ENCODE measurements at places on chromosomes 6 and 20. TPM values are rescaled to one million over a fixed set of nuclear protein-coding genes. Genes with fewer than 3 reads are reported as not detected.

The C6orf132 gene
- 38.1 TPM for total RNA-seq

The TBX18 gene
- total RNA-seq: not detected

The CDH26 gene
- 1.0 TPM for total RNA-seq

The TMEM217 gene
- total RNA-seq: 0.61 TPM

The TCP11 gene
- not detected for total RNA-seq

The ULBP2 gene
- 0.13 TPM for total RNA-seq

The FAM110A gene
- total RNA-seq: 17.2 TPM

The PAK5 gene
- 0.53 TPM for total RNA-seq

The SNX21 gene
- total RNA-seq: 21.7 TPM

The CD40 gene
- 12.9 TPM for total RNA-seq

The RSPO3 gene
- not detected for total RNA-seq

The KLC4 gene
- 36.4 TPM for total RNA-seq

The PRPH2 gene
- total RNA-seq: 1.9 TPM

The FAM210B gene
- total RNA-seq: 16.5 TPM

The RBBP8NL gene
- 1.4 TPM for total RNA-seq

The PKIB gene
- 24.6 TPM for total RNA-seq

The TP53INP2 gene
- total RNA-seq: 3.8 TPM

The ACSS1 gene
- 1.5 TPM for total RNA-seq

The STX11 gene
- total RNA-seq: 0.30 TPM

The LGSN gene
- total RNA-seq: 0.18 TPM

The DHX16 gene
- total RNA-seq: 32.2 TPM

The ARFGAP1 gene
- total RNA-seq: 115 TPM

The RSPH4A gene
- 0.57 TPM for total RNA-seq

The ABHD16B gene
- total RNA-seq: not detected

The FAXC gene
- 11.1 TPM for total RNA-seq

The TRIM31 gene
- total RNA-seq: 0.11 TPM

The MDFI gene
- total RNA-seq: 63.2 TPM

The IMPG1 gene
- total RNA-seq: not detected

The PSMG4 gene
- 30.2 TPM for total RNA-seq

The CST4 gene
- not detected for total RNA-seq

The MAP7 gene
- 59.1 TPM for total RNA-seq

The ADGRF5 gene
- total RNA-seq: 0.11 TPM

The ZNF318 gene
- total RNA-seq: 19.0 TPM

All from WTC11 (cell line).